ENCODE measurements at places on chromosomes 1 and 21.

- DNase-seq, result no peak
Observed at GRCh38 chr1:158916085-158916484, 15.3 kb upstream of the PYHIN1 start.

- no peak for DNase-seq
Observed at GRCh38 chr1:3561702-3562101, 49.6 kb downstream of the MEGF6 start.

DNA sequence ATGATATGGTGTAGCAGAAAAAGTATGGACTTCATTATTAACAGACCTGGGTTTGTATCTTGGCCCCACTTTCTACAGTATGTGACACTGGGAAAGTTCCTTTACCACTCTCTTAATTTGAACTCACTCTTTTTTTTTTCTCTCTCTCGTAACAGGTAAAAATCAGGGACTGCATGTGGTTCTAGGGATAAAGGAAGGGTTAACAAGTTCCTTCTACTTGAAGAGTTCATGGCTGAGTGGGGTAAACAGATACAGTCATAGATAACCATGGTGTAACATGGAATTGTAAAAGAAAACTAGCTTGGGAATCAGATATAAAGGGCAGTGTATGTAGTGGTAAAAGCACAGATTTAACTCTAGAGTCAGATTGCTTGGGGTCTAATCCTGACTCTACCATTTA lies 21.2 kb downstream of the ZYG11B start:
- no peak for DNase-seq

- no peak for DNase-seq
Observed at GRCh38 chr1:119226913-119227312, 86.5 kb upstream of the WARS2 start.

GRCh38 chr1:111193712-111194480 lies 6.5 kb downstream of the DENND2D start:
- DNase-seq, result no peak

DNA sequence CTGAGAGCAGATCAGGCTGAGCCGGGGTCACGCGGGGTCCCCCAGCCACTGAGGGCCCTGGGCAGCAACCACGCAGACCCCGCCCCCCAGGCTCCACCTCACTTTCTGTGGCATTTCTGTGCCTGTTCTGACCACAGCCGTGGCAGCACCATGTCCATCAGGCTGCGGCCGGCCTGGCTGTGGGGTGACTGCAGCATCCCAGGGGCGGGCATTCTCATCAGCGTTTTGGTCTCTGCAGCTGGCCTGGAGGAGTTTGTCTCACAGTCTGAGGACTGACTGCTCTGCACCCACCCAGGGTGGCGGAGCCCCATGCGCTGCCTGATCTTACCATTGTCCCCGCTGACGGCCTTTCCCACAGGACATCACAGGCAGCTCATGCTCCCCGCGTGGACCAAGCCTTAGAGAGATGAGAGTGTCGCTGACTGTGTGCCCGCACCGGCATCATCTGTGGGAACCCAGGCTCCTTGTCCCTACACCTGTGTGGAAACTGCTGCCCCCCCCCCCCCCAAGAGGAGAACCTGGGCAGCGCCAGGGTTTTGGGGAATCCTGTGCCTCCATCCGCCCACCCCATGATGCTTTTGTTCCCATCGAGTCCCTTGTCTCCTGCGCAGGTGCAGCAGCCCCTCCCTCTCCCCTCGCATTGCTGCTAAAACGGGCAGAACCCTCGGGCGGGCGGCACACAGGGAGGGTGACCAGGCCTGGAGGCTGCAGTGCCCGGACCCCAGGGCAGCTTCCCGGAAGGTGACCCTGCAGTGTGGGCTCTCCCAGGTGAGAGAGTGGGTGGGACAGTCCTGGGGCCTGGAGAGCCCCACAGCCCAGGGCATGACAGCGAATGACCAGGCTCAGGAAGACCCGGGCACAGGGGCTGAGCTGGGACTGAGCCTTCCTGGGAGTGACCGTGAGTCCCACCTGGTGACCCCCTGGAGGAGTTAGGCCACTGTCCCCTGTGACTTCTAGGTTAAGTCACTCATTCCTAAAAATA lies 1.8 kb downstream of the KRTAP10-1 start:
- no peak for DNase-seq

GRCh38 chr1:78840453-78841271 lies 165.9 kb downstream of the ADGRL4 start:
- DNase-seq, result no peak

- DNase-seq, result no peak
Observed at GRCh38 chr1:232765542-232765941, 39.7 kb upstream of the MAP10 start.

- DNase-seq, result peak; percentile 66
Observed at GRCh38 chr1:214332946-214333798, 52.2 kb downstream of the SMYD2 start.

DNA sequence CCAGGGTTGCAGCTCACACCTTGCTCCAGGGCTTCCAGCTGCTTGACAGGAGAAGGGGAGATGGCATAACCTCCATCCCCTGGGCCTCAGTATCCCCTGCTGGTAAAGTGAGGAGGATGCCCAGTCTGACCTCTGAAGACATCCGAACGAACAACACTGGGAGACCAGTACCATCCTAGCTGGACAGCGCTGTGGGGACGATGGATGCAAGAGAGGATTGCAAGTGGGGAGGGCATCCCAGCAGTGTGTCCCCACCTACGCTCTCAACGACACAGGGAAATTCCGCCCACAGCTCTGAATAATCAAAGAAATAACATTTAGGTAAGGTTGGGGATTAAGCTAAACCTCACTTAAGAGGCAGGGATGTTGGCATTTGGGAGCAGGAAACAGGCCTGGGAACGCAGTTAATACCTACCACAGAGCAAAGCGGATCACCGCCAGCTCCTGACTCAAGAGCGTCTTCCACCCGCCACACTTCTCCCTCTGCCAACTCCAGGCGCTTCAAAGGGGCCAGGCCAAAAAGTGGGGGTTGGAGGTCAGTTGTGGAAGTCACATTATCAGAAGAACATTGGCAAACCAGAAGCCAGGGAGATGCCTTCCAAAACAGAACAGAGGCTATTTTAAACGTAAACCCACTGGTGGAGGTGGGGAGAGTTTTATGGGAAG lies 47.6 kb downstream of the SSBP3 start:
- no peak for DNase-seq

DNA sequence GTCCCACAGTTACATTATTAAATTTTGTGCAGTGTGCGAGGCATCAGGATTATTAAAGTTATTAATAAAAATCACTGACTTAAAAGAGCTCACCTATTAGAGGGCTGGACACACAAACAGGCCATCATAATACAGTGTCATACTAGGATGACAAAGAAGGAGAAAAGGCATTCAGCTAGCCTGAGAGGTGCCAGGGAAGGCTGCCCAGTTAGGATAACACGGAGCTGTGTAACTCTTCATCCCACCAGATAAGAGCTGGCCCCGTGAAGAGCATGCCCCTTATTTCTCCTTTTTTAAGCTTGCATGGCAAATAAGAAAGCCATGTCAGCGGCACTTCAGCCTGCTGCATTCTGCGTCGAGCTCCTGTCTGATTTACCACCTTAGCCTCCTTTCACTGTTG lies 109.5 kb downstream of the KCNK1 start:
- no peak for DNase-seq

- no peak for DNase-seq
Observed at GRCh38 chr21:34348890-34349519, 14.8 kb upstream of the KCNE2 start.

DNA sequence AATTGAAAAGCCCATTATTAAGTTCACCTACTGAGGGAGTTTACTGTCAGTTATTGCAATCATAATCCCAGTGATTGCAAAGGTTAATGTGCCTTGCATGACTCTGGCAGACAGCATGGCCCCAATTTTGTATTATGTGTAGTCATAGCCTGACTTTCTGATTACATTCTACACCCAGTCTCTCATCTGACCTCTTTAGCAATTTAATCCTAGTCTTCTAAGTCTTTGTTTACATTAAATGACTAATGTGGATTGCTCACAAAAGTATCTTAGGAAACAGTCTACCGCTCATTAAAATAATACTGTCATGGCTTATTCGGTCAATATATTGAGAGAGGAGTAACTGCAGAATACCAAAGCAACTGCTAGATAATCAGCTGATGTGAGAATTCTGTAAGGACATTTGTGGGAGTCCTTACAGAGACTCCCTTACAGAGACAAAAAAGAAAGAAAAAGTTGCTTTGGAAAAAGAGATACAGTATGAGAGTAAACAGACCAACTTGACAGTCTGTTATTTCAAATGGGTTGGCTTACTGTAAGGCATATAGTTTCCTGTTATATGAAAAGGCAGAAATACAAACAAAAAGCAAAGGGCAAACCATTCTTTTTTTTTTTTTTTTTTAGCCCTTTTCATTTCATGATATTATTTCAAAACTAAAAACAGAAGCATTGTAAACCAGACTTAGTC lies 42.8 kb downstream of the SMG7 start:
- DNase-seq, result no peak

- no peak for DNase-seq
Observed at GRCh38 chr1:52145137-52145536, 3.2 kb downstream of the ZFYVE9 start.

- DNase-seq, result no peak
Observed at GRCh38 chr1:77506771-77507170, 175.7 kb downstream of the ZZZ3 start.

GRCh38 chr1:25473653-25474225 lies 43.0 kb downstream of the MACO1 start:
- DNase-seq, result no peak

GRCh38 chr1:55695151-55695550 lies 480.0 kb upstream of the USP24 start:
- DNase-seq, result no peak

DNA sequence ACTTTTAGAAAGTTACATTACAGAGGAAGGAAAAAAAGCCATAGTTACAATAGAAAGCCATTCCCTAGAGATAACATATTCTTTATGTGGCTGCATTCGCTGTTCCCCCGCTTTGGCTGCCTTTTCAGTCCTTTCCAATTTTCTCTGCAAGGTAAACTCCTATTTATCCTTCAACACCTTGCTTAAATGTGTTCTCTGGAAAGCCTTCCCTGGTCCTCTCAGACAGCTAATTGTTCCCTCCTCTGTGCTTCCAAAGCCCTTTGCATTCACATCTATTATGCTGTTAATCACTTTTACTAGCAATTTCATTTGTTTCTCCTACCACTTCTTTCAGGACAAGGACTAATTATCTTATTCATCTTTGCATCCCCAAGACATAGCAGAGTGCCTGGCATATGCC lies 1.6 kb downstream of the PHC2 start:
- DNase-seq, result no peak

GRCh38 chr1:234536741-234537140 lies 57.8 kb upstream of the TARBP1 start:
- DNase-seq, result no peak

DNA sequence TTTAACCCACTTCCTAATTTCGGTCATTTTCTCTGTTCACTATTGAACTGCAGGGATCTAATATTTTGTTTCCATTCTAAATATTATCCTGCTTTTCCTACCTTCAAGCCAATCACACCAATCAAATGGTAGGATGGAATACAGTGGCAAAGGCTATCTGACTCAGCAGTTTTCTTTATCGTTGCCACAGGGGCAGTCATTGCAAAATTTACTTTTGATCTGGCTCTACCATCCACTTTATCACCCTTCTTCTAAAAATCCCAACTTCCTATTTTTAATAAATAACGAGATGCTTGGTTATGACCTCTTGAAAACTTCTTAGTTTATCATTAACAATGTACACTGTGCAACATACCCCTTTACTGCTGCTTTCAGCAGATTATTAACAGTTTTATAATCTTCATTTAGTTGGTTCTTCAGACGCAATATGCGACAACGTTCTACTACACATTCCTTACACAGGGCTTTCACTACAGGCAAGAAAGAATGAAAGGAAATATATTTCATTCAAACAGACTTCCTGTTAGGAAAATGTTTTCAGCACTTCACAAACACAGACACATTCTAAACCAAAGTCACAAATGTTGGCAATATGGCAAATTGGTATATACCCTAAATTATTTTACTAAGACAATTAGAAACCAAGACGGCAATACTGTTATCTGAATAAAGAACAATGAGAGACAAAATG lies 52.3 kb upstream of the RAP1GAP start:
- no peak for DNase-seq

DNA sequence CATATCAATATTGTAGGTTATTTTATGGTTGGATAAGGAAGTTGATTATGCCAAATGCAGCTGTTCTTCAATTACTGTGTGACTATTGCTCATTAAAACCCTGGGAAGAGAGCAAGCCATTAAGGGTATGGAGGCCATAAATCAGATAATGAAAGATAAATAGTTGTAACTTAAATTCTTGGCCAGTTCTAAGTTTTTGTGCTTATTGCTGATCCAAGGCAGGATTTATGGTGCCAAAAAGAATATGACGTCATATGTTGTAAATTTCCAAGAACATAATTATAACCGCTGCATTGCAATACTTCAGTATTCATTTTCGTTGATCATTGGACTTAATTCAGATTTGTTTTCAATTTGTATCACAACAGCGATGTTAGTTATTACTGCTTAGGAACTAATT lies 211.6 kb downstream of the LRRC40 start:
- no peak for DNase-seq

GRCh38 chr1:165828669-165829329 lies 1.4 kb downstream of the UCK2 start:
- DNase-seq, result peak; percentile 21

DNA sequence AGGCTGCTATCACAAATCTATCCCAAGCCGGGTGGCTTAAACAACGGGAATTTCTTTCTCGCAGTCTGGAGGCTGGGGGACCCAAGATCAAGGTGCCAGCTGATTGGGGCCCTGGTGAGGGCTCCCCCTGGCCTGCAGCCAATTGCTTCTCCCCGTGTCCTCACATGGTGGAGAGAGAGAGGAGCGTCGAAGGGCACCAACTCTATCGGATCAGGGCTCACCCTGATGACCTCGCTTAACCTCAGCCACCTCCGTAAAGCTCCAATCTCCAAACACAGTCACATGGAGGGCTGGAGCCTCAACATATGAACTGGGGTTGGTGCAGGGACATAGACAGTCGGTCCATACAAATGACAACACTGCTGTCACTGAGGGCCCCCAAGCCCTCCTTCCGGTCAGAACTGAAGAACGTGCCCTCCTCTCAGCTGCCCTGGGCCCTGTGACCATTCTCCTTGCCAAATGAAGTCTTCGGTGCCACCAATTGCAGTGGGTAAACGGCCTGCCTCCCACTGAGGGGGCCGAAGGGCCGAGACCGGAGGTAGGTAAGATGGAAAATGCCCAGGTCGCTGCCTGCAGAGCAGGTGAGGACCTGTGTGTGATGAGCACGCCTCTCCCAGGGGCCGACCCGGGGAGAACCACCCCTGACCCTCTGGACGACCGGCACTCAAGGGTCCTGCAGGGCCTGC lies 211.0 kb downstream of the TOMM20 start:
- DNase-seq, result no peak

GRCh38 chr1:211647711-211648121 lies 27.7 kb downstream of the NEK2 start:
- DNase-seq, result no peak

- no peak for DNase-seq
Observed at GRCh38 chr21:44778499-44778911, 23.1 kb downstream of the UBE2G2 start.

DNA sequence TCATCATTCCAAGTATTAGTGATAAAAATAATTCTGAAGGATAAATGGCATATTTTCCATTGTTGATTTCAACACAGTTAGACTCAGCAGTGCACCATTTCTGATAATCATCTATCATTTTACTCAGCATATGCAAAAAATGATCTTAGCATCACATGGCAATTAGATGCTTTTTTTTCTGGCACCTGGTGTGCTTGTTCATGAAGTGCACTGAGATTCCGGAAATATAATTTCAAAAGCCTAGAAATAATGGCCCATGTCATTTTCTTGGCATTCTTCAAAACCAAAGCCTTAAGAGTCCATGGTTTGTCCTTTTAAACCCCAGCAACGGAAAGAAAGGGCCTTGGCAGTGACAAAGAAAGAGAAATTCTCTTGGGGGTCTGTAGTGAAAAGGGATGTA lies 278.8 kb downstream of the KIF26B start:
- no peak for DNase-seq
